Activated T-cell treated with anti-CD3 and anti-CD28 coated beads, Interleukin-2, amount 50 U/mL, for 1 hour (primary cell): ENCODE measurements at places on chromosomes 16 and 17.

- no peak for DNase-seq
These were observed 3.1 kb downstream of the NME3 start for GRCh38 chr16:1768061-1768766.

DNA sequence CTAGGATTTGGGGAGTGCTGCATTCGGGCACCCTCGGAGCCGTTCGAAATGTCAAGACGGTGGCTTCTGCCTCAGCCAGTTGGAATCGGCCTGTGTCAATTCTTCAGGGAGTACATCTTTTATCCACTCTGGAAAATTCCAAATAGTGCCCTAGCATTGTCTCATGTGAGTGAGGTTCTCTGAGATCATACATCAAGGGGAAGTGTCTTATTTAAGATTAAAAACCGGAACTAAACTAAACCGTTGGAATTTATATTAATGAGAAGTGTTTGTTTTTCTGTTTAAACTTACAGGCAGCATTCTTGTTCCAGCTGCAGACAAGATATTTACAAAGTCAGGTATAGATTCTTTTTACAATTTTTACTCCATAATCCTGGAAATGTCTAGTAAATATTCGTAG, 56.8 kb downstream of the SLC47A1 start:
- DNase-seq: no peak

GRCh38 chr16:80940069-80940856, 66.4 kb downstream of the CMC2 start:
- no peak for DNase-seq

DNA sequence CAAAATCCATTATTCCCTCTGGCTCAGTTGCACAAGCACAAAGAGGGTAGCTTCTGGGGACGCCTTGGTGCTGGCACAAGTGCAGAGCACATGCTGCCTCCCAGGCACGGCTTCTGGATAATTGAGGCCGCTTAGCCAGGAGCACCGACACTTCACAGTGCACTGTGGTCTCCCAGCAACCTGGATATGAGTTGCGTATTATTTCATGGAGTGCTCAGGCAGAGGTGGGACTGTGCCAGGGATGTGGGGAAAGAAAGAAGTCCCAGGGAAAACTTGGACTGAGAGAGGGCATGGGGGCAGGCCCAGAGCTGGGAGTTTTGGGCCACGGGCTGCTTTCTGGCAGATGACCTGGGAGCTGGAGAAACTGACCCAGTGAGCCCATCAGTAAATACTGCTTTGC, 37.5 kb downstream of the MPRIP start:
- DNase-seq: no peak
